Activated CD4-positive, alpha-beta T cell treated with anti-CD3 and anti-CD28 coated beads, Interleukin-2, amount 50 U/mL, for 48 hours (primary cell): ENCODE measurements at places on chromosomes 12 and 14.
A peak's percentile ranks its signal among the peaks of the same experiment; 100 is the strongest.

- no peak for DNase-seq
Observed at GRCh38 chr12:119573086-119573485, 20.5 kb upstream of the TMEM233 start.

DNA sequence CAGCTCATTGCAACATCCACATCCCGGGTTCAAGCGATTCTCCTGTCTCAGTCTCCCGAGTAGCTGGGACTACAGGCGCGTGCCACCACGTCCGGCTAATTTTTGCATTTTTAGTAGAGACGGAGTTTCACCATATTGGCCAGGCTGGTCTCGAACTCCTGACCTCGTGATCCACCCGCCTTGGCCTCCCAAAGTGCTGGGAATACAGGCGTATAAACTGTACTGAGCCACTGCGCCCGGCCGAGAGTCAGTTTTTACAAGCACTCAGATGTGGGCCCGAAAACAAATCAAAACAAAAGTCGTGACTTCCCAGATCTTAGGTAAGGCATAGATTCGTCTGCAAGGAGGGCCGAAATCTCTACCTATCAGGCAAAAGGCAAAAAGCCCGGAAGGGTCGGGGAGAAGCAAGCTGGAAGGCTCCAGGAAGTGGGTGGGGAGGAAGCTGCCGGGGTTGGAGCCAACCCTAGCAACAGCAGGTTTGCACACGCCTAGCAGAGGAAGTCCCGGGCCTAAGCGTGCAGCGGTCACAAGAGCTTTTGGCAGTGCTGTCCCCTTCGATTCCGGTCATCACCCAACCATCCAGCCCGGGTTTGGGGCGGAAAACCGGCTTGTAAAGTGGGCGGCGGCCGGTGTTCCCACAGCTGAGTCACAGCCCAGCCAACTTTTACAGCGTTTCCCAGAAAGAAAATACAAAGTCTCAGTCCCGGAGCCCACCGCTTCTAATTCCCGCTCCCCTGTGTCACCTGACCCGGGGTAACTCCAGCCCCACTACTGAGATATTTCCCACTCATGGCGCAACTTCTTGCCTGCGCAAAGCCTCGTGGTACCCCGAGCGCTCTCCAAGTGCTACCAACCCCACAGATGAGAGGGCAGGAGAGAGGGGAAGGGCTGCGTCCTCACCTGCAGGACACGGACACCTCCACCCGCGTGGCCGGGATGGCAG lies 583 bp downstream of the CPNE8 start:
- DNase-seq, result peak; percentile 53

DNA sequence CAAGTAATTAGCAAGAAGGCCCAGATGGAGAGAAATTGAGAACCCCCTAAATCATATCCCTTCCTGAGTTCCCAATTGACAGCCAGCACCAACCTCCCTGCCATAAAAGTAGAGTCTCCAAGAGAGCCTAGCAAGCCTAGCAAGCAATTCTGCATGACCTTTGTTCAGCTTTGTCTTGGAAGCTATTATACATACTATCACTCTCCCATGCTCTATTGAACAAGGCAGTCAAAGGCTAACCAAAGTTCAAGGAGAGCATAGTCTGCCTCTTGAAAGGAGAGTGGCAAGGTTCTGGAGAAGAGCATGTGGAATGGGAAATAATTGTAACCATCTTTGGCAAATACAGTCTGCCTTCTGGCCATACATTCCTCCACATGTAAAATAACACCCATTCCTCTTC lies 7.8 kb downstream of the ACOT4 start:
- no peak for DNase-seq

DNA sequence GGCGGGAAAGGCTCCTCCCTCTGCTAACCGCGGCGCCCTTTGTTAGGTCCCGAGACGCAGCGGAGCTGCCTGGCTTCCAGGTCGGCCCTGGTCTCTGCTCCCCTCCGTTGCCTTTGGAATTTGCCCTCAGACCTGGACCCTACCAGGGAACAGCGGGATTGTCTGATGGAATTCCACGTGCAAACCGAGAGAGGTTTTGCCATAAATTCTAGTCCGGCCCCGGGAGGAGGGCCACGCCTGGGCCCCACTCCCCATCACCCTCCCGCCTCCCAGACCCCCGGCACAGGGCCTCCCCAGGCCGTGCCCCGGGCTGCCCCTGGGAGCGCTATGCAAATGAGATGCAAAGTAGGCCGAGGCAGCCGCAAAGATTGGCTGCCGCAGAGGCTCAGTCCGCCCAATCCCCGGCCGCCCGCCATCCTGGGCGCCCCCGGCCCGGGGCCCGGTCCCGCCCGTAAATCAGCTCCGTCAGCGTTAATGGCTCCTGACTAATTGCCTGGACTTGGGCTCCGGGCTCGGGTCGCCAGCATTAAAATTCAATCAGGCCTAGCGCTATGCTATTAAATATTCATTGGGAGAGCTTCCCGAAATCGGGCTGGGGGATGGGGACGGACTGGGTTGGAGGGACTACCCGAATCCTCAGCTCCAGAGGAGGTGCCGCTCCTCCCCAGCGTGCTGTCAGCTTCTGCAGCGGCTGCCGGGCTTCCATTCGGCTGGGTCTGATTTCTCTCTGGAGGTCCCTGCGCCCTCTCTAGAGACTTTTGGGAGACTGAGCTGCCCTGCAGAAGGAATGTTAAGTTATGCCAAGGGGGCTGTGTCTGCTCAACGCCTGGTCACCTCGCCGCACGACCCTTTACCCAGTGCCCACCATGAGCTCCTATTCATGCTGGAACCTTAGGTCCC lies 15.7 kb upstream of the FIGNL2 start:
- DNase-seq, result peak; percentile 27

DNA sequence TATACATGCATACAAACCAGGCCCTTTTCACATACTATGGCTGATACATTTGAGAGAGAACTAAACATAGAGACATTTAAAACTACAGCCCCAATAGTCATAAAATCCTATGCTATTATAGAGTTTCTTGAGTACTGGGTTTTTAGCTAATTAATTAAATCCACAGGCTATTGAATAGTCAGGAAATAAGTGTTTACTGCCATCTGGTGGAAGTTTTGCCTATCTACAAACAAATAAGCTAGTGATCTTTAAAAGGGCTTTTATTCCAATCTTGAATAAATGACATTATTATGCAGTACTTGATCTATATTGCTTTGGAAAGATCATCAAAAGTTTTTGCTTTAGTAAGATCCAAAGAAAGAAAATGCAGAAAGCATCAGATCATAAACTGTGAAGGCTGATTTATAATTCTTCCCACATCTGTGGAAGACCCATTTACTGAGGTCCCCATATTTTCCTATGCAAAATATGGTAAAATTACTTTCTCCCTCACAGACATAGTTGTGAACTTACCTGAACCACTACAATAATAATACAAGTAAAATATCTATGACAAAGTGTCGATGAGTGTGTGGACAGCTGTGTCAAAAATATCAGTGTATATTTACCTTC lies 131.3 kb downstream of the ITPR2 start:
- no peak for DNase-seq

GRCh38 chr12:20631711-20632110 lies 63.4 kb upstream of the SLCO1C1 start:
- DNase-seq, result no peak

DNA sequence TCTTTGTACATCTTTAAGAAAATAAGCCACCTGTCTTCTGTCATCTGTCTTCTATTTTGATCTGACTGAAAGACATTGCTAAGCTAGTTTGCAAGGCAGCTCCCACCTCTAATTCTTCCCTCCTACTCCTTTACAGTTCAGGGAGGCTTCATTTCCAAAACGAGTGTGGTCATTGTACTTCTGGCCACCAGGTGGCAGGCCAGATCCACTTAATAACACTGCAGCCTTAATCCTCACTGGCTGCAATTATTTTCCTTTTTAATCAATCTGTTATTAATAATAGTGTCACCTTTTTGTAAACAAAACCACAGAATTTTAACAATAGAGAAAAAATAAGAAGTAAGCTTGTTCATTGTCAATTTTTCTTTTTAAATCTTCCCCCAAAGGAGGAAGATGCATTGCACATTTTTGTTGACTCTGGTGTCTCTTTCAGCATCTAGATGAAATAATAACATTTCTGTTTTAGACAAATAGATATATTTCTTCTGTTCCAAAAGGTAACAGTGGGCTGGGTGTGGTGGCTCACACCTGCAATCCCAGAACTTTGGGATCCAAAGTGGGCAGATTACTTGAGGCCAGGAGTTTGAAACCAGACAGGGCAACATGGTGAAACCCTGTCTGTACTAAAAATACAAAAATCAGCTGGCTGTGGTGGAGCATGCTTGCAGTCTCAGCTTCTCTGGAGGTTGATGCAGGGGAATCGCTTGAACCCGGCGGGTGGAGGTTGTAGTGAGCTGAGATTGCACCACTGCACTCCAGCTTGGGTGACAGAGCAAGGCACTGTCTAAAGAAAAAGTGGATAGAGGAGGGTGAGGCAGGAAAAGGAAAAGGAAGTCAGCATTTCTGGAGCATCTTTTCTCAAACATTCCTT lies 23.3 kb downstream of the GABARAPL1 start:
- no peak for DNase-seq

DNA sequence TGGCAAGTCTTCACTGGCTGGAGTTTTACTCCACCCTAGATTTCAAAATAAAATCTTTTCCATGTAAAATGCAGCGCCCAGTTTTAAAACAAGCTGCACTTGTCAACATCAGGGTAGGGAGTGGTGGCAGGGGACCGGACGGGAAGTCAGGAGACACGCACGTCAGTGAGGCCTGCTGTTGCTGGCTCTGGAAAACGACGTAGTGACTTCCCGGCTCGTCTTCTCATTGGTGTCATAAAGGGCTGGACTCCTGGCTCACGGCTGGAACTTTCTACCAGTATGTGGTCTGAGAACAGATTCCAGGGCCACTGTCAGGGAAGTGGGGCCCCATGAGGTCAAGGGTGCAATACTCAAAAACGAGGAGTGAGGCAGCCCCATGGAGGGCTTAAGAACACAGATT lies 64.2 kb upstream of the FOXN3 start:
- no peak for DNase-seq

DNA sequence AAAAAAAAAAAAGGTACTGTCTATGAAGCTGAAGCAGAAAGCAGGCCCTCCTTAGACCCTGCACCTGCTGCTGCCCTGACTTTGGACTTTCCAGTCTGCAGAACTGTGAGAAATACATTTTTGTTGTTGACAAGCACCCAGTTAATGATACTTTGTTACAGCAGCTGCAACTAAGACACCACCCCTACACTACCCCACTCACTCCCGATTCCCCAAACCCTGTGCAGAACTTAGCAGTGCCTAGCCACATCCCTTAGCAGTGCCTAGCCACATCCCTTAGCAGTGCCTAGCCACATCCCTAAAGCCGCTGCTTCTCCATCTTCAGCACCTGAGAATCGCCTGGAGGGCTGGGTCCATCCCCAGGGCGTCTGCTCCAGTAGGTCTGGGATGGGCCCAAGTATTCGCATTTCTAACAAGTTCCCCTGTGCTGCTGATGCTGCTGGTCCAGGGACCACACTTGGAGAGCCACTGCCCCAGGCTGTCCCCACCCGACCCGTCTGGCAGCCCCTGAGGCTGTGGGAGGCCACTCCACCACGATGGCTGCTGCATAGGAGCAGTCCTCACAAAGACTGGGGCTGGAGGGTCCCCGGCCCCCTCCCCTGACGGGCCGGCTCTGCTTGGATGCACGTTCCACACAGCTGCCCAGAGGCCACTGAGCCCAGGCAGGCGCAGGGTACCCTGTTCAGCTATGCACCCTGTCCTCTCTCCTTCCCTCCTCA lies 10.8 kb upstream of the PPP1R13B start:
- no peak for DNase-seq

DNA sequence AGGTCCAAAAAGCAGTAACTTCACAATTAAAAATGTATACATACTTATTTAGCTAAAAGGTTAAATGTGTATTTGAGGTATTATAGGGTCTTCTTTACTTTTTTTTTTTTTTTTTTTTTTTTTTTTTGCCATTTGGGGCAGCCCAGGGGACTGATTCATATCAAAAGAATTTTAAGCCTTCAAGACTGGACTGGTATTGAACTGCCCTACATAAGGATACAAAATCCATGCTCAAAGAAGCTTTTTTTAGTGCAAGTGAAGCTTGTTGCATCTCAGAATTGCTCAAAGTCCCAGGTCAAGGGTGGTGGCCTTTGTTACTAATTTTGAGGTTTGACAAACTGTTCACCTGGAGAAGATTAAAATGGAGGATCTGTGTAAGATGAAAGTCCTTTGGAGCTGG lies 124.0 kb downstream of the APAF1 start:
- DNase-seq, result no peak
